ENCODE measurements at places on chromosomes 4 and X.

DNA sequence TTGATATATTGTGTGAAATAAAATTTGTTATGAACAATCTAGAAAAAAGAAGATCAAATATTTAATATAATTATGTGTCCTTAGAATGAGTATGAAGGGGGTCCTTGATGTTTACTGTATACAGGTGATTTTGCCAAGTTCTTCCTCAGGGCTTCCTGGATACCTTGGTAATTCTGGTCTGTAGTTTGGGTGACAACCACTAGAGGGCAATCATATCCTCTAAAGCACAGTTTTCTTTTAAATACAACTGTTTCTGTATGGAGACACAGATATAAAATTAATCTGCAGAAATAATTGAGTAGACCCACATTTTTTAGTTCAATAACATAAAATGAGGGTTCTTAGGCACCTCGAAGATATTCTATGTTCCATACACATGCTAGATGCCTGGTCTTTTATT lies 157.7 kb downstream of the SPANXN1 start:
- peak; percentile 30 for DNase-seq

DNA sequence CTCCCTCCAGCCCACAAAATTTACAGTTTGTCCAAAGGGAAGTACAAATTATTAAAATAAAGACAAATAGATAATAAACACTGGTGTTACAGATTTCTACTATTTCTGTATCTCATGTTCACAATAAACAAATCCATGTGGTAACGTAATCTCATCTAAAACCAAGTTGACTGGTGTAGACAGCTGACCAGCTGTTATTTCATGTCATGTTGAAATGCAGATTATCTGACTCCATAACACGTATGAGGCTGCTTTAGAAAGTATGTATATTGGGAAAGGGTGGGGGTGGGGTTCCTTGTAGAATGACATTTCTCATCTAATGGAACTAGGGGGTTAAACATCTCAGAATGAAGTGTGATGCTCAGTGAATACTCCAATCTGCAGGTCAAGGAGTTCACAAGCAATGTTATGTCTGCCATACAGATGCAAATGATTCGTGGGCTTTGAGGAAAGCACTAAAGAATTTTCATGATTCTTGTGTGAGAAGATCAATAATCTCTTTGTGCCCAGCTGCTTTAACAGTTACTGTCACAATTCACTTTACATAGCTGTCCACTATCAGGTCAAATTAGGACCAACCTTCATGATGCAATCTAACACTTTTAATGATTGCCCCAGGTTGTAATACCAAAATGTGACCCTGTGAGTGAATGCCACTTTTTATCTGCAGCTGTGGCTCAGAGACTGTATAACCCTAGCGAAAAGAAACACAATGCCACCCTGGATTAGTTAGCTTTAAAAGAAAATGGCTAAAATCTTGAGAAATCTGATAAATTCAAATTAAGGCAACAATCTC lies 114.0 kb downstream of the ENOX2 start:
- DNase-seq, result no peak

DNA sequence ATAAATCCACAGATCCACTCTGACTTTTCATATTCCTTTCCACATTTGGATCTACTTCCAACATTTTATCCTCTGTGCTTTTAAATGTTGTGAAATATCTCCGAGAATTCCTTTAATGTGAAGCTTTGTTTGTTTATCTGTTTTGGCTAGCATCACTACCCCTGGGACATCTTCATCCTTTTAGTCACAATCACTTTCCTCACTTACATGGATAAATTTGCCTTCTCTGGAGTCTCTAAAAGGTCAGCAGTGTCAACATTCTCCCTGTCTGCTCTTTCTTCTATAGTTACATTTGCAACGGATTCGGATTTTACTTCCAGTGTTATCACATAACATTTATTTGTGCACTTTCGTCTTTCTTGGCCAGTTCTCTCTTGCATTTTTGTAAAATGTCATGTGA lies 34.2 kb upstream of the LRAT start:
- DNase-seq, result no peak

- DNase-seq, result no peak
Observed at GRCh38 chr4:162891788-162892707, 274.6 kb downstream of the NAF1 start.

- DNase-seq, result no peak
Observed at GRCh38 chr4:74260036-74260435, 48.2 kb upstream of the EPGN start.

DNA sequence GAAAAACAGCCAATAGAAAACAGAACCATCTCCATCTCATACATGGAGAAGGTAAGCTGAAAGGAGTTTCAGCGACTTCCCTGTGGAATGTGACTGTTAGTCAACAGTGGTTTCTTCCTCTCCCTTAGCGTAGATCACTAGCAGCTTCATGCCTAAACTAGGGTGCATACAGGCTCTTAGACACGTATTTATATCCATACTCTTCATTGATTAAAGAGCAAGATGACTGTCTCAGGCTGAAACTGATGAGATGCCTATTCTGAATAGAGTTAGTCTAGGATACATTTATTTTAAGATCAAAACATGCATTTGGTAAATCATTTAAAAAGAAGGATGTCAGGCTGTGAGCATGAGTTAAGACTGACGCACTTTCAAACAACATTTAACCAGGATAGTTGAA lies 423.3 kb downstream of the ARHGAP24 start:
- DNase-seq, result no peak

Measured in hematopoietic multipotent progenitor cell treated with erythropoietin and hydrocortisone succinate and interleukin-3 and kit ligand, for 4 days (in vitro differentiated cells).